Sciatic nerve (tissue), 2 donors: ENCODE measurements at places on chromosomes 6 and 20. TPM values are rescaled to one million over a fixed set of nuclear protein-coding genes. Genes with fewer than 3 reads are reported as not detected.

SLC22A2 gene
- total RNA-seq = not detected

ETV7 gene
- 6.7 TPM for total RNA-seq

BMP5 gene
- 1.3 TPM for total RNA-seq

- no peak for DNase-seq
Observed at GRCh38 chr6:142570221-142570671, 268.4 kb downstream of the ADGRG6 start.

UST gene
- total RNA-seq = 33.1 TPM

- no peak for DNase-seq
Observed at GRCh38 chr6:133802861-133803260, 86.1 kb upstream of the TCF21 start.

- DNase-seq = peak; percentile 83
Observed at GRCh38 chr6:34986845-34987246, 97.8 kb downstream of the ANKS1A start.

DNA sequence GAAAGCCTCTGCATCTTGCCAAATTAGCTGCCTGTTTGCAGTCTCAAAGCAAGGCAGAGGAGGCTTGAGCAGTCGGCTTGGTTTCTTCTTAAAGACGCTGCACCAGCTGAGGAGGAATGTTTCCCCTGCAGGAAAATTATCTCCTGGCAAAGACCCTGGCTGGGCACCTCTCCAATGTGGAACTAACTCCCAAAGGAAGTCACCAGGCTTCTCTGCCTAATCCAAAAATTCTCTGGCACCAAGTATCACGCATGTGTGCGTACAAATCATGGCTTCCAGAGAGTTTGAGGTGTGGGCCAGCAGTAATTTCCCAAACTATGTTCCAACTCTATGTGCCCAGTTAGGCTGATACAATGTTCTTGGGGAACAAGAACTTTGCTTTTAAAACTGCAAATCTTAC is 176.2 kb downstream of the KIF16B start:
- peak; percentile 72 for DNase-seq

DEFB124 gene
- total RNA-seq = 1.8 TPM

DNA sequence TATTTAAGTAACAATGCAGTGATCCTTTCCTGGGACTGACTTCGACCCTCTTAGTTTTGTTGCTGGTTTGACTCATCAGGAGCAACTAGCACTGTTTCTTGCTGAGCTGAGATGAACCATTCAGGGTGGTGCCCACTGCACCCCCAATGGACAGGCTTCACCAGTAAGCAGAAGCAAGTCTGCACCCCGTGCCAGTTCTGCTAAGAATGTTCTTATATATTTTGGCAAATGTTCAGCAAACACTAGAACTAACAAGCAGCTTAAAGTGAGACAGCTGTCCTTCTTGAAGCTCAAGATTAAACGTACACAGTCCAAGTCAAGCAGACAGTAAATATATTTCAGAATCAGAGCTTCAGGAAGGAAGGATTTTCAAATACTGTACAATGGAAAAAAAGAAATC is 561.3 kb upstream of the CDH4 start:
- no peak for DNase-seq

DNA sequence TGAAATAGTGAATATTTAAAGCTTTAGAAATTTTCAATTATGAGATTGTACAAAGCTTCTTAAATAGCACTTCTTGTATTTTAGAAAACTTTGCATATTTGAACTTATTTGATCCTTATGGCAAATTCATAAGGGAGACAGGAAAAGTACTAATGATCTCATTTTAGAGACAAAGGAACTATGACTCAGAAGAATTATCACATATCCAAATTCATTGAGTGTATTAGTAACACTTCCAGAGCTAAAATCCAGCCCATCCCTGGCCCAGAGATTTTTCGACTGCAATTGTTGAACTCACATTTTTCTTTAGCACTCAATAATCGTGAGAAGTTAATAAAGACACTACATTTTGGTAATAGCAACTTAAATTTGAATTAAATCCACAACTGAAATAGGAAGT is 704.3 kb downstream of the EPM2A start:
- DNase-seq = no peak

DNA sequence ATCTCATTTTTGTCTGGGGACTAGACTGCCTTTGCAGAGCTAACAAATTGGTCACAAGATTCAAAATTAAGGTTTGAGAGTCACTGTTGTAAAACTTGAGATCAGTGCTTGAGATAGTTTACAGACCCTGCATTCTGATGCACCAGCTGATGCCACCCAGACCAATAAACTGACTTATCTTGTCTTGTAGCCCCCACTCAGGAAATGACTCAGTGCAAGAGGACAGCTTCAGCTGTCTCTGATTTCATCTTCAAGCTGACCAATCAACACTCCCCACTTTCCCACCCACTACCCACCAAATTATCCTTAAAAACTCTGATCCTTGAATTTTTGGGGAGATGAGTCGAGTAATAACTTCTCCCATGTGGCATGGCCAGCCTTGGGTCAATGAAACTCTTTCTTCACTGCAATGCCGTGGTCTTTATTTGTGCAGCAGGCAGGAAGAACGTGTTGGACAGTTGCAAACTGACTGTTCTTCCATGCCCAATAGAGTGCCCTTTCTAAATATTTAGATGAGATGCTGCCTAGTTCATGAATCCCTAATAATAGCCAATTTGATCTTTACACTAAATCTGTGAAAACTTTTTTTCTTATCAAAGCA is 48.3 kb upstream of the PROKR2 start:
- DNase-seq = no peak

FAM83C gene
- total RNA-seq = not detected

DNA sequence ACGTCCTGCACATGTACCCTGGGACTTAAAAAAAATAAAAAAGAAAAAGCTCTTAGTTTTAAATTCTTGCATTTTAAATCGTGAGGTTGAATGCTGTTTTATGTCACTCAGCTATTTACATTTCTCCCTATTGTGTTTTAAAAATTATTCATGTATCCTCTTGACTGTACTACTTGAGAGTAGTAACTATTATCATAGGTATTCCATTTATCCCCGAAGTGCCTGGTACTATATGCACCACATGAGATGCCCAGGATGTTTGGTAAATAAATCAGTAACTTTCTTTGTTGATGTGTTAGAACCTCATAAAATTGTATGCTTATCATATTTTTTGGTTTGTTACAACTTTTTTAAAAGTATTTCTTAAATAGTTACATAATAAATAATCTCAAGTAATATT is 18.4 kb downstream of the MAP3K4 start:
- DNase-seq = no peak

CDH4 gene
- total RNA-seq = 2.2 TPM

DNA sequence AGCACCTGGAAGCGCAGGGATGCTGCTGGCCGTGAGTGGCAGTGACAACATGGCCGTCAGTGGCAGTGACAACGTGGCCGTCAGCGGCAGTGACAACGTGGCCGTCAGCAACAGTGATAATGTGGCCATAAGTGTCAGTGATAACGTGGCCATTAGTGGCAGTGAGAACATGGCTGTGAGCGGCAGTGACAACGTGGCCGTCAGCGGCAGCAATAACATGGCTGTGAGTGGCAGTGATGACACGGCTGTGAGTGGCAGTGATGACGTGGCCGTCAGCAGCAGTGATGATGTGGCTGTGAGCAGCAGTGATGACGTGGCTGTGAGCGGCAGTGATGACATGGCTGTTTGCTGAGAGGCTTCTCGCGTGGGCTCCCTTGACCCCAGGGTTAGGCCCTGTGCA is 169.8 kb downstream of the ERMARD start:
- DNase-seq = no peak

COL11A2 gene
- 5.6 TPM for total RNA-seq

GRCh38 chr20:32681175-32682084 is 7.7 kb upstream of the C20orf203 start:
- no peak for DNase-seq

TUBB1 gene
- 1.0 TPM for total RNA-seq

DNA sequence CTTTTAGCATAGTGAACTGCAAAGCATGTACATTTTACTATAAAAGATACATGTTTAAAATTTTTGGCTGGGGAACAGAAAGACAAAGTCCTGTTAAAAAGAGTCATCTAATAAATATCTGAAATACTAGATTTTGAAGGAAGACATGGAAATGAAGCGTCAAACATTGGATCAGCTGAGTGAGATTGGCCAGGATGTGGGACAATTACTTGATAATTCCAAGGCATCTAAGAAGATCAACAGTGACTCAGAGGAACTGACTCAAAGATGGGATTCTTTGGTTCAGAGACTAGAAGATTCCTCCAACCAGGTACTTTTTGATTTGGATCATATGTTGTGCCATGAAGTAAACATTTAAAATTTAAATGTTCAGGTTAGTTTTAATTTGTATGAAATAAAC is 162.3 kb downstream of the UTRN start:
- no peak for DNase-seq

- no peak for DNase-seq
Observed at GRCh38 chr6:155530219-155530834, 74.7 kb upstream of the NOX3 start.

DNA sequence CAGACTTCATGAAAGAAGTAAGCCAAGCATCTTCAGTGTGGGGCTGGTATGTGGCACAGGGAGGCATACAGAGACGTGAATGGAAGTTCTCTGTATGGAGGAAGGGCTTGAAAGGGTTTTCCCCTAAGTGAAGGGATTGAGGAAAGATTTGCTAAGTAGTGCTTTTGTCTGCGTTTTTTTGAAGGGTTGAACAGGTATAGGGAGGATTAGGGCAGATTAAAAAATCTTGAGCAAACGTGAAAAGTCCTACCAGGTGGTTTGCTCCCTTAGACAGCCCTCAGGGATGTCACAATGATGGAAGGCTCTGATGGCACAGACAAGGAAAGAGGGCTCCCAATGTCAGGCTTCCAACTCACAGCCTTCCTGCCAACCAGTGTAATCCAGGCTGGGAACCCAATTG is 181.7 kb upstream of the TAB2 start:
- DNase-seq = no peak

ZFP64 gene
- 17.0 TPM for total RNA-seq

DNA sequence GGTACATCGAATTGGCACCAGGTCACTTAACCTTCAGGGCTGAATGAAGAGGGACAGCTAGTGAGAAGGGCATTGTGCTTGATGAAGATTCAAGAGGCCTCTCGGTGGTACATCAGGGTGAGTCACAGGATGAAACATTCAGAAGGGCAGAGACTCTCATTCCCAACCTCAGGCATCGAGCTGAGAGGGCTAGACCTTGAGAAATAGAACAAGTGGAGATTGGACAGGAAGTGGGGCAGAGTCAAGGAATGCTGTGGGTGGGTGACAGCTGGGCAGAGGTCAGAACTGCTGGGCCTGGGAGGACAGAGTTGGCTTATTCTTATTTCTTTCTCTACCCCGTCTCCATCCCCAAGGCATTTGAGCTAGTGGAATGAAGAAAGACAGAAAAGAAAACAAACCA is 126.0 kb downstream of the SCML4 start:
- DNase-seq = no peak

- no peak for DNase-seq
Observed at GRCh38 chr20:19603376-19603750, 154.7 kb upstream of the RIN2 start.

- DNase-seq = no peak
Observed at GRCh38 chr20:10635476-10636208, 38.2 kb downstream of the JAG1 start.

DNA sequence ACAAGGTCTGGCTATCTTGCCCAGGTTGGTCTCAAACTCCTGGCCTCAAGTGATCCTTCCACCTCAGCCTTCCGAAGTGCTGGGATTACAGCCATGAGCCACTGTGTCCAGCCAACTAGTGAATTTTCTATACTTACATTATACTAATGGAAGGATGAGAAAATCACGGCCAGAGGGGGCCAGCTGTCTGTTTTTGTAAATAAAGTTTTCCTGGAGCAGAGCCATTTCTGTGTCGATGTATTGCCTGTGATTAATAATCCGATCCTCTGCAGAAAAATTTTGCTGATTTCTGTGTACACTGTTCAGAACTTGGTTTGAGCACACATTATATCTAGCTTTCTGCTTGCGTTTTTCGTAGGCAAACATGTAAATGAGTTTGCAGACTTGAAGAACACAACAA is 28.8 kb downstream of the PTPRT start:
- no peak for DNase-seq

DNA sequence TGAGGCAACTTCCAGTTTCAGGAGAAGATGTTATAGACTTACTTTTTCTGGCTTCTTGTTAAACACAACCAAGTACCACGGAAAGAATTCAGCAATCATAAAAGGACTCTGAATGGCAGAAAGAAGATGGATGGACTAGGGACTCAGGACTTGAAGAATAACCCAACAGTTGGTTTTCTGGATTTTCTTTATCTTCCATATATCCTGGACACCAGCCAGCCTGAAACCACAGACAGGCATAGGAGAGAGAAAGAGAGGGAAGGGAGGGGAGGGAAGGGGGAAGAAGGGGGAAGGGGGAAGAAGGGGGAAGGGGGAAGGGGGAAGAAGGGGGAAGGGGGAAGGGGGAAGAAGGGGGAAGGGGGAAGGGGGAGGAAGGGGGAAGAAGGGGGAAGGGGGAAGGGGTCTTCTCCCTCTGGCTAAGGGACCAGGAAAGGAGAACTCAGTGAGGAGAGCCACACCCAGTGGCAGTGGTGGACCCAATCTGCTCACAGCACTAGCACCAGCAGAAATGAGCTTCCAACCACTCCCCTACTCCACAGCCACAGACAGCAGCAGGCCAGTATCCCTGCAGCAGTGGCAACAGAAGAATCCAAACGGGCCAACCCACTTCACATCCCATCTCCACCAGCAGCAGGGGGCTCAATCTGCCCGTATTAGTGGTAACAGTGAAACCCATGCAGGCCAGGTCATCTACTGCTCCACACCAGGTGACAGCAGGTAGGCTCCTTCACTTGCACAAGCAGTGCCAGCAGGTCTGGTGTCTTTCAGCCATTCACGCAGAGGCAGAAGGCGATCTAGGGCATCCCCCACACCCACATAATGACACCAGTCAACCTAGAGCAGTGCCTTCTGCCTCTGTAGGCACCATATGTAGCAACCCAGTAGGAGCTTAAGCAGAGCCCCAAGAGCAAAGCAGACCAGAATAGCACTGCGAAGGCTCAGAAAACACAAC is 78.6 kb downstream of the TRMT6 start:
- no peak for DNase-seq

GRCh38 chr6:72416744-72417465 is 205.0 kb upstream of the KCNQ5 start:
- DNase-seq = no peak

GRCh38 chr6:112321941-112322424 is 25.1 kb upstream of the RFPL4B start:
- DNase-seq = no peak

BNIP5 gene
- total RNA-seq = not detected
